ENCODE measurements at places on chromosomes 4 and X.

DNA sequence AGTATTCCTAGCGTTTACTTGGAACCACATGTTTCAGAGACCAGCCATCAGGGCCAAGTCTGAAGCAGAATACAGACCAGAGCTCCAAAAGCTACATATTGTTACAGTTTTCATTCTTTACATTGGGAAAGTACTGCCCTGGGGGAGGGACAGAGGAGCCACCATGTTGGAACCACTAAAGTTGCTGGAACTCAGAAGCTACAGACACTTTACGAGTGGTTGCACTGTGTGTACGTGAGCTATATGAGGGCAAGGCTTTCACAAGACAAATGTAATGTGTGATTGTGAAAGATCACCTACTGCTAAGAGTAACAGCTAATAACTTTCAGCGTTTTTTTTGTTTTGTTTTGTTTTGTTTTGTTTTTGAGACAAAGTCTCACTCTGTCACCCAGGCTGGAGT, 11.7 kb downstream of the GPC3 start:
- DNase-seq: no peak

DNA sequence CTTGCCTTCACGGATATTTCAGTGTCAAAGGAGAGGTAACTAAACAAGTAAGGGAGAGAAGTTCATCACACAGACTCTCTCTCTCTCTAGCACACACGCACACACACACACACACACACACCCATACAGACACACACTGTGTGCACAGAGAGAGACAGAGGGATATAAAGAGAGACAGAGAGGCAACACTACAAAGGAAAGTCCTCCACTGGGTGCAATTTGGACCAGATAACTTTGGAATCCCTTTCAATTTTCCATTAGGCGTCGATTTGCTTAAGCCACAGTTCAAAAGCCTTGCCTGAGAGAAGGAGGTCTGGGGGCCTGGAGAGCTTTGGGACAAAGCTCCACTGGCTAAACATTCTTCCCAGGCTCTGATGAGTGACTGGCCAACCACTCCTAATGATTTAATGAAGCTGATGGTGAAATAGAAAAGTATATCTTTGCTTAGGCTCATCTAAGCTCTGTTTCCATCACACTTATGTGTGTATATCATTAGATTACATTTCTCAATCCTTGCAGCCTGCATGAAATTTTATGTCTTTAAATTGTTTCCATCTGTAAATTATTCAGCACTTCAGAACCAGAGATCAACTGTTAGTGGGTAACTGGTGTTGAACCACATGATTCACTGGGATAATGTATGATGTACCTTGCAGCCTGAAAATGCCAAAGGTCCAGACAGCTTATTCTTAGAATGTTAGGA, 180.8 kb downstream of the MAGEB17 start:
- no peak for DNase-seq

DNA sequence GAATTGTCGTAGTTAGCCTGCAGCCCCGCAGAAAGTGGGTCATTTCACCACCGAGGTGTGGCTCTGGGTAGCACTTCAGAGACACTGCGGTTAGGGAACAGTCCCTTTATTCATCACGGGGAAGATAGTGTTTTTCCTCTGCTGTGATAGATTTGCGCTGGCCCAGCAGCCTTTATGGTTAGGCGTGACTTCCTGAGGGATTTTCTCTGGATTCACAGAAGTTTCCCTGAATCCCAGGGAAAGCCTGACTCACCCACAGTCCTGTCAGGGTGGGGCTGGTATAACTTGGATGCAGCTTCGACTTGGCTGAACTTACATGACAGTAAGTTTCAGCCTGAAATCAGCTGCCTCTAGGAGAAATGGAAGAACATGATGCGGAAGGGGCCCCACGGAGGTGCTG, 196.3 kb upstream of the HHIP start:
- DNase-seq: no peak

DNA sequence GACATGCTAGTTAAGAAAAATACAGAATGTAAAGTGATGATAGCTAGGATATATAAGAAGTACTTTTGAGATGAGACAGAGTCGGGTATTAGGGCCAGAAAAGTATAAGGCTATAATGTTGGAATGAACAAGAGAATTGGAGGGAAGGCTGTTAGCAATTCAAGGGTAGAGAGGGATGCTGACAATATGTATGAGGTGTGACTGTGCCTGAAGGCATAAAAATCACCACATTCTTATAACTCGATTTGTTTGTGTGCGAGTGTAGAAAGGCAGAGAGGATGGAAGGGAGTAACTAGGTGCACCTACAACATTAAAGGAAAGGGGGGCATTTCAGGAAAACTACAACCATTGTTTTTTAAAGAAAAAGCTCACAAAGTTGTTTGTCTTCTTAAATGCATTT, 86.0 kb downstream of the FAT4 start:
- no peak for DNase-seq

DNA sequence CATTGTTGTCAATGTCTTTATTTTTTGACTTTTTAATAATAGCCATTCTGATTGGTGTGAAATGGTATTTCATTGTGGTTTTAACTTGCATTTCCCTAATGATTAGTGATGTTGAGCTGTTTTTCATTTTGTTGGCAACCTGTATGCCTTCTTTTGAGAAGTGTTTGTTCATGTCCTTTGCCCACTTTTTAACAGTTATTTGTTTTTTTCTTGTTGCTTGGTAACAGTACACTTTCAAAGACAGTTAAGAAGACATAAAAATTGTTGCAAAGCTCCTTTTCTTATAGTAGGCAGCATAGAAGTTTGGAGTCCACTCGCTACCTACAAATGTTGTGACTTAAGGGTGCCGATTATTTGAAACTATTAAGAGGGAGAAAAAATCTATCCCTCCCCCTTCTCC, 48.7 kb upstream of the SLC7A11 start:
- DNase-seq: no peak
